CD4-positive, alpha-beta T cell treated with Interferon gamma for 1 hour (primary cell): ENCODE measurements at places on chromosomes 7 and 10.

- peak; percentile 94 for DNase-seq
These were observed at the start of gene NFKB2 for GRCh38 chr10:102395400-102396316. NFKB2 (plus strand) TSS chr10:102395705; CDS start chr10:102395960, 255 bp downstream.

GRCh38 chr10:48247680-48248079 lies 26.8 kb downstream of the FRMPD2 start:
- no peak for DNase-seq

DNA sequence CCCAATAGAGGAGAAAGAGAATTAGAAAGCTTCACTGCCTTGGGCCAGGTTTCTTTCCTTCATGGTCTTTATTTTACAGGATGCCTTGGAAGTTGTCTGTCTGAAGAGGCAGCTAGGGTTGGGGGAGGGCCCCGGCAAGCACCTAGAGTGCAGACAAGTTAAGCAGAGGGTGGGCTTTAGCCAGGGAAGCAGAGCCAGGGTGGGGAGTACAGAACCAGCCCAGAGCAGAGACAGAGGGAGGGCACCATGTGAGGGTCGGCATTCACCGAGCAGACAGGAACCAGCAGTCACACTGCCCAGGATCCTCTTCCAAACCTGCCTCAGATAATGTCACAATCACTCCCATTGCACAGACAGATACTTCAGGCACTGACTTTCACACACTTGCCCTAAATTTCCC lies 75.9 kb downstream of the ADARB2 start:
- no peak for DNase-seq

DNA sequence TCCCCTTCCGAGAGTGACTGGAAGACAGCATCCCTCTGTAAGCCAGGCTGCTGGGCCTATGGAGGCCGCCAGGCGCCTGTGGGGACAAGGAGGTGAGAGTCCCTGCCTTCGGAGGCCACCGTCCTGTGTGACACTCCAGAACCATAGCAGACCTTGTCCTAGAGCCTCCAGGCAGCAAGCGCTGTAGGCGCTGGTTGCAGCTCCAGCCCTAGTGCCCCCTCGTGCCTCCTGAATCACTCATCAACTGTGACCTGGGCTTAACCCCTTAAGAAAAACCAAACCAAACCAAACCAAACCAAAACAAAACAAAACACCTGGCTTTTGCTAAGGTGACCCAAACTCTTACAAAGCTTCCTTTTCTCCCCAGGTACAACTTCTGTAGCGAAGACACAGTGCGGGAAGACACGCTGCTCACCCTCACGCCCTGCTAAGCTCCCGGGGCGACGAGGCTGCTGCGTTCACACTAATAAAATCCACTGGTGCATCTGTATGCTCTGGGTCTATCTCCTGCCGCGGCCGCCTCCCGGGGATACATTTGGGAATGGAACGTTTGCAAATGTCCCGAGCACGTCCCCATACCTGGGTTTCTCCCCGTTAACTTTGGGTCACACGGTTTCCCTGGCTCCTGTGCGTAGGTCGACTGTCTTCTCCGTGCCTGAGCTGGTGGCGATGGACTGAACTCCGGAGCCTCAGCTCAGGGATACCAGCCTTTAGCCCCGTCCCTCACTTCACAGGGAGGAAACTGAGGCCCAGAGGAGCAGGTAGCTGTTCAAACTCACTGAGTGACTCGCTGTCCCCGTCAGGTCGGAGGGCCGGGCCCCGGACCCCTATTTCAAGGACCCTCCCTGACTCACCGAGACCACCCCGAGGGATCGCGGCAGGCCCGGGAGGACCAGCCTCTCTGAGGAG lies 11.8 kb upstream of the PNLIPRP2 start:
- DNase-seq, result no peak

DNA sequence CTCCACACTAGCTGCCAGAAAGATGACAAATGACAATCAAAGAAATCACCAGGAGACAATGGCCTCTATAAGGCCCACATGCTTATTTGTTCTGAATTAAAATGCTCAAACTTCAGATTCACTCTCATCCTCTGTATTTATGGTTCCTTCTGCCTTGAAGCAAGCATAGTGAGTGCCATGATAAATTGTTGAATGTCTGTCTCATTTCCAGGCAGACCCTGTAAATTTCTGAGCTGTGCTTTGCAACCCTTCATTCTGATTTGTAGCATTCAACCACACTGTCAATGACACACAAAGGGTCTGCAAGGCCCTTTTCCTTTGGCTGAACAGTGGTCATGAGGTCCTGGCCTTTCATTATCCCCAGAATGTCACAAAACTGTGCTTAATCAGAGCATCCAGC lies 506.6 kb upstream of the GHITM start:
- no peak for DNase-seq

DNA sequence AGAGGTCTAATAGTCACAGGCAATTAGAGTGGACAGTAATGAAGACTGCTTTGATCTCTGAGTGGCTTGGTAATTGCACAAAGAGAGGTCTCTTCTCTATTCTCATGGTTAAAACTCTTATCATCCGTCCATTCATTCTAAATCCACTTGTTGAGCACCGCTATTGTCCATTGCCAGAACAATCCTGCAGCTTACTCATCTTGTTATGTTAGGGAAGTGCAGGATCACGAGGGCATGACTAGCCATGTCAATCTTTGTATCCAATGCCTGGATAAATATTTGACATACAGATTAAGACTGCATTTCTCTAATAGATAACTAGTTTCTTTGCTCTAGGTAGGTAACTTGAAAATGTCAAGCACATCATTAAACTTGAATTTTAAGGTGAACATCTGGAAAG lies 14.9 kb downstream of the SFTPD start:
- DNase-seq, result no peak

DNA sequence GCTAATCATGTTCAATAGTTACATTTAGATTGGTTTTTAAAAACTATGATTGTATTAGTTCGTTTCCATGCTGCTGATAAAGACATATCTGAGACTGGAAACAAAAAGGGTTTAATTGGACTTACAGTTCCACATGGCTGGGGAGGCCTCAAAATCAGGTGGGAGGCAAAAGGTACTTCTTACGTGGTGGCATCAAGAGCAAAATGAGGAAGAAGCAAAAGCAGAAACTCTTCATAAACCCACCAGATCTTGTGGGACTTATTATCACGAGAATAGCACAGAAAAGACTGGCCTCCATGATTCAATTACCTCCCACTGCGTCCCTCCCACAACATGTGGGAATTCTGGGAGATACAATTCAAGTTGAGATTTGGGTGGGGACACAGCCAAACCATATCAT lies 34.1 kb upstream of the CC2D2B start:
- DNase-seq, result no peak

DNA sequence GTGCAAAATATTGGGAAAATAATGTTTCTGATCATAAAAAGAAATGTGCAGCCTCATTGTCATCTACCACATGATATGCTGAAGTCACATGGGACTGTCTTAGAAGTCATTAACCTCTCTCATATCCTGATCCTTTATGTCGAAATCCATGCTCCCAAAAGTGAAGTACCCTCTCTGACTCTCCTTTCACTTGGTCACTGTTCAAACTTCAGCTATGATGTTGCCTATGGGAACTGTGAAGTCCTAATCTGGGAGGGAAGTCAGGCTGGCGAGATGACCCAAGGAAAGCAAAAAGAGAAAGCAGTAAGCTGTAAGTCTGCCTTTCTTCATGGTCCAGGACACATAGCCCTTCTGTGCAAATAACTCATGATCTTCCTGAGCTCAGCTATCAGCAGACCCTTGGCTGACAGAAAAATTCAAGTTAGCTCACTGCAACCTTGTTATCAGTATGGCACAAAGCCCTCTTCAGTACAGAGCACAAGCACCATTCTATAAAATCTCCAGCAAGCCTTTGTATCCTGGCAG lies 29.5 kb downstream of the WASL start:
- no peak for DNase-seq

DNA sequence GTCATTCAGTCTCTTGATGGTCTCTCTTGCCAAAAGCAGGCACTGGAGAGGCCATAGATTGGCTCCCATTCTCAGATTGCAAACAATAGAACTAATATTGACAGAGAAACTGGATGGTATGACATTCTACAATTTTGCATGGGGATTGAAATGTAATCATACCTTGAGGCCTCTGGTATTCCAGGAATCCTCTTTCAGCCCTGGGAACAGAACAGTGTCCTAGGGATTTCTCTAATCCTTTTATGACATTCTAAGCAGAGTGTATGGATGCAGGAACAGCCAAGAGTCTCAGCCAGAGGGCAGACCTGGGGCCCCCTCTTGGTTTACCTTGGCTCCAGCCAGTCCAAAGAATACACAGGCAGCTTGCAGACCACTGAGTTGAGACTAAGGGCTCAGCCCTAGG lies 206.4 kb downstream of the KCNMA1 start:
- DNase-seq, result no peak

DNA sequence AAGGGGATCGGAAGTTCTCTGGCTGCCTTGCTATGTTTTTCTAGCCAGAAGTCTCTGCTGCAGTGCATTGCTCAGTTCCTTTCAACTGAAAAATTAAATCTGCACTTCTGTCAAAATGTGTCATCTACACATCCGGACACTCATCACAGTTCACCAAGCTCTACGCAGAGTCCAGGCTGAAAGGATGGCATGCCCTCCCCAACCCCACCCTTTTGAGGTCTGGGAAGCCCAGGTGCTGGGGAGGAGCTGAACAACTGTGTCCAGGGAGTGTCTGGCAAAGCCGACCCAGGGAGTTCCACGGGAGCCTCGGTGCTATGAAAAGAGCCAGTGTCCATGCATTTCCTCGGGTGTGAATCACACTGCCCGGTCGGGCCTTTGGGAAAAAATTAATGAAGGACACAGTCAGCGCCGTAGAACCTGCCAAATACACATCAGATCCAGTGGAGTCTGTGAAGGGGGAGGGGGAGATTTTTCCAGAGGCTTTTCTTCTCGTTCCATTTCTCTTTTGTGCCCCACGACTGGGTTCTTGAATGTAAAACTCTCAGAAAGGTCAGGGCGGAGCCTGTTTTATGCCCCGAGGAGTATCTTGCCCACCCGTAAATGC lies 757 bp upstream of the PALS2 start:
- DNase-seq, result no peak

DNA sequence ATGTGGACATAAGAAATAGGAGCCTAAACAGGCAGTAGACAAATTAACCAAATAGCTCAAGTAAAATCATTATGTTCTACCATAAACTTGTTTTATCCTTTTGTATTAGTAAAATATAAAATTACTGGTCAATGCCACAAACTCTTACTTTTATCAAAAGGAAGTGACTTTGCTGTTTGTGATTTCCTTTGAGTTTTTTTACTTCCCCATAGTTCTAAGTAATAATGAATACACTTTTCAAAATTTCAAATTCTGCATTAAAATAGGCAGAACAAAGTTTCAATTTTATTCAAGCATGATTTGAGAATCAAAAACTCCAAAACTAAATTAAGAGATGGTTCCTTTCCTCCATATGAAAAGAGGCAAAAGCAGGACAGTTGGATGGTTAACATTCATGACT lies 139.7 kb upstream of the ABCB5 start:
- DNase-seq, result no peak

DNA sequence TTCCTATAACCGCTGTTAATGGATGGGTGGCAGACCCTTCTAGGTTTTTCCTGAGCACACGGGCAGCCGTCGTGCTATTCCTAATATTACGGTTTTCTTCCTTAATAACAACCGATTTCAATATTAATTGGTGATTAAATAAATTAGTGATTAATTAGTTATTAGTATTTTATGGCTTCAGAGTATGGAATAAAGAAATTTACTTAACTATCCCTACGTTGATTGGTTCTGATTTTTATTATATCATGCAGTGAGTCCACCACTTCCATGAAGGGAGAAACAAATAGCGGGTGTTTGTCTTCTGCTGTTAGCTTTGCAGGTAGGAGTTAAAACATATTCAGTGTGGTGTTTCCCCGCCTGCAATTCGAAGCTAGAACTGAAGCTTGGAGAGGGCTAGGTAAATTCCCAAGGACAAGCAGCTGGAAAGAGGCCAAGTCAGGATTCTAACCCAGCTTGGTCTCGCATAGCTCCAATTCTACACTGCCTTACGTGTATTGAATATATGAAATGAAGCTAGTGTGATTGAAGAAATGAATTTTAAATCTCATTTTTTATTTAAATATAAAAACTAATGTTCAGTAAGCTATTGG lies 928 bp upstream of the CSTF2T start:
- DNase-seq, result no peak

DNA sequence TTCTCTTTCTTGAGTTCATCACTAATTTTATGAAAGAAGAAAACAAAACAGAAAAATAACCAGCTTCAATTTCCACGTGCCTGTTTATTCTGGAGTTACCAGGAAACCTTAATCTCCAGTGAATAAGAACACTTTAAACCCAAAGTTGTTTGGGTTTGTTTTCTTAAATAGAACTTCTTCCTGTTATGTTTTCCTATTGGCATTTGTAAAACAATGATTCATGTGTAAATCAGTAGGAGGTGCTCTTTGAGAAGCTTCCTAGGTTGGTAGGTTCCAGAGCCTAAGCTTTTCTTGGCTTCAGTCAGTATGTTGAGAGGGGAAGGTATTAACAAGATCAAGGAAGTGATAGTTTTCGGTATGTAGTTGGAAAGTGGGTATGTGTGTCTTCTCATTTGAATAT lies 119.0 kb downstream of the BICC1 start:
- DNase-seq, result no peak

- DNase-seq, result no peak
These were observed 216.6 kb upstream of the YAE1 start for GRCh38 chr7:39349452-39350123.

GRCh38 chr10:129756912-129757901 lies 206.9 kb downstream of the EBF3 start:
- no peak for DNase-seq

- no peak for DNase-seq
These were observed 3.1 kb upstream of the LDB3 start for GRCh38 chr10:86665218-86665607.

GRCh38 chr10:3251172-3251571 lies 78.6 kb upstream of the PITRM1 start:
- no peak for DNase-seq

- DNase-seq, result no peak
These were observed 25.5 kb upstream of the BAG3 start for GRCh38 chr10:119625570-119626280.

DNA sequence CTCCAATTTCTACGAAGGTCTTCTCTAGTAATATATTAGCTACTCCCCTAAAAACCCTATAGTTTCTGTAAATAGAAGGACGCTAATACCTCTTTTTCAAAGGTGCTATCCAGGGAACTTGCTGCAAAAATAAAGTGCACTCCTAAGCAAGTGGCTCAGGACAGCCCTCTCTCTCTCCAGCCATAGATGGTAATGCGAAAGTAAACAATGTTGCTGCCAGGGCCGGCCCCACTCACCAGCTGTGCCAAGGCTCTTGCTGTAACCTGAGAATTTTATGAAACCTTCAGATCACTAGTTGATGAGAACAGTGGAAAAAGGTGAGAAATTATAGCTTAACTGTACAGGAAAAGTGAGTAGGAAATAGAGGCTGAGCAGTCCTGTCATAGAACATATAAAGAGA lies 10.9 kb upstream of the TAS2R39 start:
- no peak for DNase-seq

- no peak for DNase-seq
These were observed 2.7 kb downstream of the IGFBP1 start for GRCh38 chr7:45890902-45891461.

DNA sequence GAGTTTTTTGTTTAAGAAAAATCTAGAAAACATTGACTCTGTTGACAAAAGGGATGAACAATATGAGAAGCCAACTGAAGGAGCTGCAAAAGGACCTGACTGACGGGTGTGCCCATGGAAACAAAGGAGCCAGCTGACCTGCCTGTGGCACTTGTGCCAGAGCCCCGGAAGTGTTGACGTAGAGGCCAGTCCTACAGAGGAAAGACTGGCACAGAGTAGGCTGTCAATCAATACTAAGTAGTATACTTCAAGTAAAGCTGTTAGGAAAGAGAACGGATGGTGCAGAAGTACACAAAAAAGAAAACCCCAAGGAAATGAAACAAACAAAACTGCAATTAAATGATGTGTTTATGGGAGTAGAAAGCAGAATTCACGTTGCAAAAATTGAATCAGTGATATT lies 19.0 kb upstream of the ABI1 start:
- no peak for DNase-seq
